ENCODE measurements at places on chromosomes 13 and 19. TPM values are rescaled to one million over a fixed set of nuclear protein-coding genes. Genes with fewer than 3 reads are reported as not detected.

LILRA5 gene
- 4.1 TPM for total RNA-seq

SCGB2B2 gene
- 1.6 TPM for total RNA-seq

NLRP11 gene
- not detected for total RNA-seq

DNA sequence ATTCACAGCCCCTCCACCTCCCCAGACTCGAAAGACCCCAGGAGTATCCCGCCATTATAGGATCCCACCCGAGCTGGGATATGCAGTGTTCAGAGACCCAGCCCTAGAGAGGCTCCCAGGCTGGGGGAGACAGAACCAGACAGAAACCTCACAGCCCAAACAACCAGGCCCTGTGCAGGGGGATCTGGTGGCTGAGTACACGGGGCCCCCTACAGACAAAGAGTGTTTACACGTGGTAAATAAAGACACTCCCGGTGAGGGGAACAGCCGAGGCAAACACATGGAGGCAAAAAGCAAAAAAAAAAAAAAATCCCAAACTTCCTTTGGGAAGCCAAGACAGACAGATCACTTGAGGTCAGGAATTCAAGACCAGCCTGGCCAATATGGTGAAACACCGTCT lies 25.1 kb downstream of the TINCR start:
- H3K4me3 ChIP-seq: no peak overlapping the region
- no peaks in the 10 kb centered on the region for H3K4me1 ChIP-seq
- no peak overlapping the region for H3K27ac ChIP-seq

ZNF177 gene
- total RNA-seq: not detected

GRCh38 chr19:15280048-15280725 lies 47.9 kb upstream of the EPHX3 start:
- no peak for DNase-seq
- no peaks in the 10 kb centered on the region for H3K27me3 ChIP-seq
- H3K4me1 ChIP-seq: peaks cover 26% of the 10 kb centered on the region
- peak overlapping the region; percentile 34 for H3K27ac ChIP-seq
- H3K36me3 ChIP-seq: no peaks in the 10 kb centered on the region
- H3K4me3 ChIP-seq: no peak overlapping the region

All from Peyer's patch (tissue), 4 donors.